ENCODE measurements at places on chromosomes 3 and 15.

GRCh38 chr15:85639752-85640381, 154.9 kb downstream of the KLHL25 start:
- no peak for DNase-seq

DNA sequence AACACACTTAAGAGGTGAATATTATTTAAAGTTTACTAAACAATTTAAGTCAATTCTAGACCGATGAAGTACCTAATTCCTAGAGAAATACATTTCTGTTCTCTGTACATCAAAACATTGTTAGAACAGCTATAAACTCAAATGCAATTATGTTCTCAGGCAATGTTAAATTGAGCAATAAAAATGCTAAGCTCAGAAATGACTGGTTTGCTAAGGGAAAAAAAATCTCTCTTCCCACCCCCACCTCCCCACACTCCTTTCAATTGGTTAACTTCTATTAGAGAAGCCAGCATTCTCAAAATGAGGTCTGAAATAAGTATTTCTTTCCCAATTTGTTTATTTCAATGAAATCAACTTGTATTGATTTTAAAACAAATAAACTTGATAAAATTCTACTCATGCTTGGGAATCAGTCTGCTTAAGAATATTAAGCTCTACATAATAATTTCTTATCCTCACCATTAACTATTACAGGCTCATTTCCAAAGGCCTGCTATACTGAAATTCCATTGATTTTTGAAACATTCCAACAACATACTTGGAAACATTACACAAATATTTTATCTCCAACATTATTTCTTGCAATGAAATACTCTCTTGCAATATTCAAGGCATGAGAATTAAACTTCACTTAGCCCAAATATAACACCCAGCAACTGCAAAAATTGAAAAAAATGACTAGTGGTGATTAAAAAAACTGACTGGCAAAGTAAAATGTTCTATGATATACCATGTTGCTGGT, 22.6 kb downstream of the TSPAN3 start:
- DNase-seq, result no peak

DNA sequence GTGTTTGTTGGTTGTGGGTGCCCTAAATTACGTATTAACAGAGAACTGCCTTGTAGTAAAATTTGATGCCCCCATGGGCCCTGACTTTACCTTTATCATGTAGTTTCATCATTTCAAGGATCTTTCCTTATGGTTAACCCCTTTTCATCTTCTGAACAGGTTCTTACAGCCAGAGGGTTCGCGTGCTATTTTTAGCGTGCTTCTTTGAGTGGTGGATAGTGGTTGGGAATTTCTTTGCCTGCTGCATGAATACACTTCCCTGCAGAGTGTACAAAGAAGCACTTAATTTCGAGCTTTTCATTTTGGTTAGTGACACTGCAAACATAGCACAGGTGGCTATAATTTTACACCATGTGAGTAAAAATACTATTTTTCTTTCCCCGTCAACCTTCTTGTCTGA, 231.8 kb downstream of the ROBO2 start:
- no peak for DNase-seq

DNA sequence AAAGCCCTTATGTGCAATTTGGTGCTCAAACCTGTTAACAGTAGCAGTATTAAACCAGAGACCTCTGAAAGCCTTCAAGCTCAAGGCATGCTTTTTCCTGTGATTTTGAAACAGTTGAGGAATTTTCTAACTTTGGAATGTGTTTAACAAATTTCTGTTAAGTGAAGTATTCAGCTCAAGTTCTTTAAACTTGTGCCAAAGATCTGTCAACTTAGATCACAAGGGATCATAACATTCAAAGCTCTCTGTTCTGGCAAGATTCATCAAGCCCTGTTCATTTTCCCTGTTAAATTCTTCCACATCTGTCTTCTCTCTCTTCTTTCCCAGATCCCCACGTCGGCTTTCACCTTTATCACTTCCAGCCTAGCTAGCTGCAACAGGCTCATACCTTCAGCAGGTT, 28.8 kb upstream of the RYK start:
- no peak for DNase-seq

DNA sequence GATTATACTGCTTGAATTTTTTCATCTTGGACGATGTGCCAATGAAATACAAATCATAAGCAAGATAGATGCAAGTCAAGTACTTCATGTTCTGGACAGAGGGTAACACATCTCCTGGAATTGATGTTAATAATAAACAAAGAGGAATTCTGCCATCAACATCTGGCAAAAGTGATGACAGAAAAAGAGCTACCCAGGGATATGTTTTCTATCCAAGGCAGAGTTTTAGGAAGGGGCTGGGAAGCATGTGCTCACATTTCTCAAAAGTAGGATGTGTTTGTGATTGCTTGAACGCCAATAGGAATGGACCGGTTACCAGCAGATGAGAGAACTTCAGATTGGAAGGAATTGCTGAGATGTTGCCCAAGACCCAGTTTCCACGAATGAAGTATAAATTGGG, 242.6 kb upstream of the AGTR1 start:
- DNase-seq, result no peak

GRCh38 chr3:7682822-7683229, 818.8 kb upstream of the LMCD1 start:
- DNase-seq, result peak; percentile 90

- peak; percentile 55 for DNase-seq
Measured at GRCh38 chr3:124768812-124769211, 38.6 kb downstream of the UMPS start.

GRCh38 chr15:25417604-25418003, 21.2 kb downstream of the UBE3A start:
- DNase-seq, result no peak

DNA sequence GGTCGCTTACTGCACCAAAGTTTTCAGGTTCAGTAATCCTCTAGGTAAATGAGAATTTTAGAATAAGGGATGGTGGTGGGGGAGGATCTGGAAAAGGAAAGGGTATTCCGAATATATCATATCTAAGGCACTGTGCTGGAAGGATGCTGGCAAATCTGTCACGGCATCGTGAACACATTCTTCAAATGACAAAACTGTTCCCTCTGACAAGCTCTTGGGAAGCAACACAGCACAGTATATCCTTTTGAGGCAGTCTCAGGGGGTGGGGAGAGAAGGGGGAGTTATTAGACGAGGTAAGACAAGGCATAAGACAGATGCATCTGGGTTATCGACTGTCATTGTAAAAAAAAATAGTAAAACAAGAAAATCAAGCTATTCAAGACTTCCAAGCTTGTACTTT, 289.6 kb upstream of the LRRN1 start:
- DNase-seq, result no peak

- no peak for DNase-seq
Measured at GRCh38 chr3:132368962-132369361, 48.3 kb upstream of the DNAJC13 start.

- DNase-seq, result peak; percentile 6
Measured at GRCh38 chr3:115986555-115987207, 363.4 kb downstream of the GAP43 start.

GRCh38 chr15:62173215-62173614, 8.1 kb upstream of the C2CD4B start:
- no peak for DNase-seq

GRCh38 chr3:44902628-44903027, 28.2 kb downstream of the TGM4 start:
- DNase-seq, result no peak

GRCh38 chr3:138032567-138032966, 22.6 kb downstream of the CLDN18 start:
- DNase-seq, result no peak

GRCh38 chr3:177478170-177478867, 281.0 kb upstream of the TBL1XR1 start:
- peak; percentile 16 for DNase-seq

- no peak for DNase-seq
Measured at GRCh38 chr15:74545086-74545485, 4.1 kb downstream of the ARID3B start.

DNA sequence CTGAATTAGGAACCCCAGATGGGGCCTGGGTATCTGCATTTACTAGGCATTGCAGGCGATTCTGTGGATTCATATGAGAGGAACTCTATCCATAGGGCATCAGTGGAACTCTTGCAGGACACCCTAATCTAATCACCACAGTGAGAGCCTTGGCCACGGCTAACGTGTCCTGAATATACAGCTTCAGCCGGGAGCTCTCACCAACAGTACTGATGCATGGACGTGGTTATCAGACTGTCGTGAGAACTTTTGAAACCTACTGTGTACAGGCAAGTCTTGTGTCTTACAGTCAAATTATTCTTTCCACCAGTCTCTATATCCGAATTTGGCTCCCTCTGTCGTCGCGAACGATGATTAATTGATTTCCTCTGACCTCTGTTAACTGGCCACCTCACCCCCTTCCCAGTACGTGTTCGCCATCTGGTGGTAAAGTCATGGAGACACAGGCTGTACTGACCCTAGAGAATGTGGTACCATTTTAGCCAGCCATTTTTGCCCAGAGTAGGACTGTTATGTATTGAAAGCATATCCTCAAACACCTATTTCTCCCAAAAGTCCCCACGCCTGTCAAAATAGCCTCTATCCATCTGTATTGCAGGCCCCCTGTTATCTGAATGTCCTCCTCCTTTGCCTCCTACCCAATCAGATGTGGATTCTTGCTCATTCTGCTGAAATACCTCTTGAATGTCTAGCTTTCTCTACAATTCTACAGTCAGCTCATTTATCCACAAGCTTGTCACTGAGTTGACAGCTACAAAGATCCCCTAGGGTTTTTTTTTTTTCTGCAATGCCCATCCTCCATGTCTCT, 39.7 kb downstream of the GLDN start:
- DNase-seq, result peak; percentile 52

GRCh38 chr3:151426341-151426657, 34.6 kb downstream of the IGSF10 start:
- peak; percentile 3 for DNase-seq

DNA sequence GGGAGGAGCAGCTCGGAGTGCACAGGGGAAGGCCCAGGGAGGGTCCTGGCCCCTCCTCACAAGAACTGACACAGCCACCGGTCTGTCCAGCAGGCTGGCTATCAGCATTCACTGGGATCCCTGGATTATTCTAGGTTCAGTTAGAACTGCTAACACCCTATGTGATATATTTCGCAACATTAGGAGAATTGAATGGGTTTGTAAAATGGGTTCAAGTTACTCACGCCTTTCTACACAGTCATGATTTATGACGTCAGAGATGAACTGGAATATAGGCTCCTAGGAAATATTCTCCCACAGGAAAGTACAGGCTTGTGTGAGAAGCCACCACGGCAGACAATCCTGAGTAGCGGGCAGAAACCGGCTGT, 969 bp upstream of the BSN start:
- no peak for DNase-seq

DNA sequence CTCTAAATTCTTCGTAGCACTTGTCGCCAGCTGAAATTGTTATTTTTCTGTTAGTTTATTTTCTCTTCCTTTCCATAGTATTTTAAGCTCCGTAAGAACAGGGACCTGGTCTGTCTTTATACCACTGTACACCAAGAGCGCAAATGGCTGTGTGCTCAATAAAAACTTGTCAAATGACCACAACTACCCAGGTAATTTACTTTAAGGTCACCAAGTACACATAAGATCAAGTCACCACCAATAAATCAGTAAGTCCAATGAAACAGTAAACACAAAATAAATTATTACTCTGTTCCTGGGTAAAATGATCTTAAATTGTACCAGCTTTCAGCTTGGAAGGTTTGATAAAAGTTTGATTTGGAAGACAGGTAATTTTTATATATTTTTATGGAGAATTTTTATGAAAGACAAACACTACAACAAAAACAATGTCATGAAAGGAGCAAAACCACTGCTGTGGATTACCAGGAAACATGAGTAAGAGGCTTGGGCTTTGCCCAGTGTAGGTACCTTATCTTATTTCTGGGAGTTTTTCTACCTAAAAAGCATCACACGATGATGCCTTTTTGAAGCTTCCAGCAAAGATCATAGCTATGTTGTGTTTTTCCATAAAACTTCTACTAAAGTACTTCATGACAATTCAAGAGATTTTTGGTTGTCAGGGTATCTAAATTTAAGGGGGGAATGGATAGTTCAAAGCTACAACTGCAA, 406.8 kb downstream of the SHQ1 start:
- DNase-seq, result no peak

DNA sequence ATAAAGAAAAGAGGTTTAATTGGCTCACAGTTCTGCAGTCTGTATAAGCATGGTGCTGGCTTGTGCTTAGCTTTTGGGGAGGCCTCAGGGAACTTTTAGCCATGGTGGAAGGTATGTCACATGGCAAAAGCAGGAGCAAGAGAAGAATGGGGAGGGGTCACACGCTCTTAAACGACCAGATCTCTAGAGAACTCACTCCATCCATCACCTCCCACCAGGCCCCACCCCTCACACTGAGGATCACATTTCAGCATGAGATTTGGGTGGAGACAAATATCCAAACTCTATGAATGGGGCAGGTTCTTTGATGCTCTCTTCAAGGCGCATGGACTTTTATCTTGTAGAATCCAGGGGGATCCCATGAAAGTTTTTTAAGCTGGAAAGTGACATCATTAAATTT, 75.7 kb downstream of the ITPR1 start:
- DNase-seq, result no peak

- DNase-seq, result no peak
Measured at GRCh38 chr15:53791581-53791980, 32.1 kb upstream of the WDR72 start.

DNA sequence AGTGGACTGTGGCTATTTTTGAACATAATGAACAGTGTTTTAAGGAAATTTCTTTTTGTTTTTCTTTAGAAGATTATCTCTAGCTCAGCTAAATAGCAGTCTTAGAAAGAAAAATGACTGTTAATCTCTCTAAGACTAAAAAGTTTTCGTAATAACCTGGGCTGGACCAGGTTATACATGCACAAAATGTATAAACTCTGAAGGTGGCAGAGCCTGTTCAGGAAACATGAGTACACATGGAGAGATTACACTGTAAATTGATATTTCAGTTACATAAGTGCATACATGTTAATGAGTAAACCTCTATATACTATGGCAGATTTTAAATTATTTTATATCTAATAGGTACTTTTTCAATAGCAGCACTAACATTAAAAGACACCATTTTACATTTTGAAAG, 258.2 kb upstream of the CFAP20DC start:
- no peak for DNase-seq

DNA sequence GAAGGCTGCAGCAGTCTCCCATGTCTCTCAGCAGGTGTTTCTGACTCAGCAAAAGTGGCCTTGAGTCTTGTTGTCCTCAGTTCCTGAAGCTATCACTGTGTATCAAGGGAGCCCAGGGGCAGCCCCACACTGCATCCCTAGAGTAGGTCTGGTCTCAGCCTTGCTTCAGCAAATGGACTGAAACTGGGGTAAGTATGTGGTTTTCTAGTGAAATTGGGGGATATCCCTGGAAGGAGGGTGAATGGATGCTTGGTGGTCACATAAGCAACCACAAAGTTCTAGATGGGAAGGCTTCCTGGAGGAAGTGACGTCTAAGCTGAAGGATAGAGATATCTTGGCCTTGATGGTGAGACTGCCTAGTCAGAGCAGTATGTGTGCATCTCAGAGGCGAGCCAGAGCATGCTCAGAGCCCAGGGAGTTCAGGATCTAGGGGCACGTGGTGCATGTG, 38.4 kb downstream of the TMEM158 start:
- no peak for DNase-seq

DNA sequence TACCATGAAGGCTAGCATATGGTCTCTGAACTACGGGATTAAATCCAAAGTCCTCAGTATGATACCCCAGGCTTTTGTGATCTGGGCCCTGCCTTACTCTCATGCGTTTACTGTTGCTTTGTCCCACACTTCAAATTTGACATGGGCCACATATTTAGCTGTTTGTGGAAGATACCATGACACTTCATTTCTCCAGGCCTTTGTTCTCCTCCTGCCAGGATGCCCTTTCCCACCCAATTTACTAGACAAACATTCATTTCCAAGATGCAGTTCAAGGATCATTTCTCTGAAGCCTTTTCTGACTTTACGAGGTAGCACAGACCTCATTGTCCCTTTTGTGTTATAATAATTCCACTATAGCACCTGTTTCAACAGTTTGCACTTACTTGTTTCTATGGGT, 2.2 kb upstream of the OXSM start:
- no peak for DNase-seq

All from common myeloid progenitor, CD34-positive (primary cell).